ENCODE measurements at places on chromosomes 1 and 21.

DNA sequence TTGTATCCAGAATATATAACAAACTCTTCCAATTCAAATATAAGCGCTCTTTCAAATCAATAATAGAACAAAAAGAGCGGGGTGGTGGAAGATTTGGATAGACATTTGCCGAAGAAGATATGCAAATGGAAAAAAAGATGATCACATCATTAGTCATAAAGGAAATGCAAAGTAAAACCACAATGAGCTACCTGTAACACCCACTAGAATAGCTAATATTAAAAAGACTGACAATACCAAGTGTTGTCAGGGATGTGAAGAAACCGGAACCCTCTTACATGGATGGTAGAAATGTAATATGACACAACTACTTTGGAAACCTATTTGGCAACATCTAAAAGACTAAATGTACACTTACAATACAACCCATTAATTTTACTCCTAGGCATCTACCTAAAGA is 5.7 kb upstream of the TRAF5 start:
- H3K36me3 ChIP-seq: peaks cover 3% of the 10 kb centered on the region
- H3K27ac ChIP-seq: no peak overlapping the region
- no peak overlapping the region for H3K4me3 ChIP-seq
- DNase-seq: no peak
- H3K27me3 ChIP-seq: no peaks in the 10 kb centered on the region
- peaks cover 7% of the 10 kb centered on the region for H3K4me1 ChIP-seq

DNA sequence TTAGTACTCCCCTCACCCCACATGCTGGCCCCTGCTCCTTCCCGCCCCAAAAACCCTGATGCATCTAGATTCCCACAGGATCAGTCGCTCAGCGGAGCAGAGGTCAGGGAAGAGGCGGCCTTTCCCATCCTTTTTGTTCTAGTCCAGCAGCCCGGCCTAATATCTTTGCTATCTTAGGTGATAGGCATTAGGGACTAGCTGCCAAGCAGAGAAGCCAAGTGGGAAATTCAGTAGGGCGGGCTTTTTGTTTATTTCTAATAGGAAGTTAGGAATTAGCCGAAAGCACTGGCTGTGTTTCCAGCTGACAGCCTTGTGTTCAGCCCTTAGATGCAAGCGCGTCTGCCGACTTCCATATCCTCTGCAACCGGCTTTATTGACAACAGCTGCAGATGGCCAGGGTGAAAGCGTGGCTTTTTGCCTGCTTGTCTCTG is 59.0 kb upstream of the BCAR3 start:
- H3K4me3 ChIP-seq: no peak overlapping the region
- no peaks in the 10 kb centered on the region for H3K27me3 ChIP-seq
- peaks cover 3% of the 10 kb centered on the region for H3K36me3 ChIP-seq
- no peaks in the 10 kb centered on the region for H3K4me1 ChIP-seq
- H3K27ac ChIP-seq: no peak overlapping the region

- no peak overlapping the region for H3K4me3 ChIP-seq
- H3K27ac ChIP-seq: no peak overlapping the region
- peaks cover 2% of the 10 kb centered on the region for H3K36me3 ChIP-seq
Observed at GRCh38 chr1:204972426-204972825, 70.6 kb upstream of the CNTN2 start.

- H3K36me3 ChIP-seq: peaks cover 8% of the 10 kb centered on the region
- no peak for DNase-seq
- peaks cover 19% of the 10 kb centered on the region for H3K27me3 ChIP-seq
- H3K27ac ChIP-seq: peak overlapping the region; percentile 76
Observed at GRCh38 chr21:45972716-45973474, 8.7 kb upstream of the COL6A1 start.

DNA sequence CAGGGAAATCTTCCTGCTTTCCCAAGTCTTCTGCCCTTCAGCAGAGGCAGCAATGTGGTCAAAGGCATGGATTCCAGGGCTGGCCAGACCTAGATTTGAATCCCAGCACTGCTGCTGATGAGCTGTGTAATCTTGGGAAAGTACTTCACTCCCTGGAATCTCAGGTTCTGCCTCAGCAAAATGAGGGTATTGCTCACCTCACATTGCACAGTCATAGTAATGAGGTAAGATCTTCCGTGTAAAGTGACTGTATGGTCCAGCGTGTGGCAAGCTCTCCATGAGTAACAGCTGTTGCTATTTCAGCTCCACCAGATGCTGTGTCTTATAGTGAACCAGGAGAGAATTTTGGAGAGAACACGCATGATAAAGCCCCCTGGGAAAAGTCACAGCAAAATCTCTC is 56.1 kb upstream of the F3 start:
- no peak overlapping the region for H3K4me3 ChIP-seq
- H3K4me1 ChIP-seq: peaks cover 12% of the 10 kb centered on the region
- no peaks in the 10 kb centered on the region for H3K36me3 ChIP-seq

GRCh38 chr1:59156051-59156450 is 140.8 kb upstream of the FGGY start:
- DNase-seq: no peak
- H3K36me3 ChIP-seq: no peaks in the 10 kb centered on the region
- H3K27ac ChIP-seq: no peak overlapping the region
- H3K4me3 ChIP-seq: no peak overlapping the region
- H3K27me3 ChIP-seq: no peaks in the 10 kb centered on the region

DNA sequence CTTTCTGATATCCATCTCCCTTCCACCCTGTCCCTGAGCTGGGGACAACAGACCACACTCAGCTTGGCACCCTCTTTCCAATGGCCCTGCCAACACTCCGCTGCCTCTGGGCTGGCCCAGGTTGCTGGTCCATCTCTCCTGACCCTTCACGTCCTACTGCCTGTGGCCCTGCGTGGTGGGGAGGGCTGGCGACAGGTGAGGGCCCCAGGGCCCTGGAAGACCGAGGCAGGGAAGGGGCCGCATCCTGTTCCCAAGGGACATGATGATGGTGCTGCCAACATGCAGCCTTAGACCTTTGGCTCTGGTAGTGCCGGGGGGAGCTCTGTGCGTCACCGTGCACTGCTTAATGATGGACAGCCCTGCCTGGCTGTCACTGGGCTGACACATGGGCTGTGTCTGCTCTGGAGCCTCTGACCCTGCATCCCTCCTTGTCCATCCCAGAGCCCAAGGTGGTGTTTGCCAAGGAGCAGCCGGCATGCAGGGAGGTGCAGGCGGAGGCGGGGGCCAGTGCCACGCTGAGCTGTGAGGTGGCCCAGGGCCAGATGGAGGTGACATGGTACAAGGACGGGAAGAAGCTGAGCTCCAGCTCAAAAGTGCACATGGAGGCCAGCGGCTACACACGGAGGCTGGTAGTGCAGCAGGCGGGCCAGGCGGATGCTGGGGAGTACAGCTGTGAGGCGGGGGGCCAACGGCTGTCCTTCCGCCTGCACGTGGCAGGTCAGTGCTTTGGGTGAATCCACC is 65.2 kb downstream of the OBSCN start:
- DNase-seq: no peak
- peak overlapping the region; percentile 39 for H3K27ac ChIP-seq
- no peak overlapping the region for H3K4me3 ChIP-seq

- no peak for DNase-seq
- no peaks in the 10 kb centered on the region for H3K27me3 ChIP-seq
- H3K27ac ChIP-seq: no peak overlapping the region
- H3K4me1 ChIP-seq: no peaks in the 10 kb centered on the region
Observed at GRCh38 chr21:35090403-35090802, 41.3 kb upstream of the RUNX1 start.

DNA sequence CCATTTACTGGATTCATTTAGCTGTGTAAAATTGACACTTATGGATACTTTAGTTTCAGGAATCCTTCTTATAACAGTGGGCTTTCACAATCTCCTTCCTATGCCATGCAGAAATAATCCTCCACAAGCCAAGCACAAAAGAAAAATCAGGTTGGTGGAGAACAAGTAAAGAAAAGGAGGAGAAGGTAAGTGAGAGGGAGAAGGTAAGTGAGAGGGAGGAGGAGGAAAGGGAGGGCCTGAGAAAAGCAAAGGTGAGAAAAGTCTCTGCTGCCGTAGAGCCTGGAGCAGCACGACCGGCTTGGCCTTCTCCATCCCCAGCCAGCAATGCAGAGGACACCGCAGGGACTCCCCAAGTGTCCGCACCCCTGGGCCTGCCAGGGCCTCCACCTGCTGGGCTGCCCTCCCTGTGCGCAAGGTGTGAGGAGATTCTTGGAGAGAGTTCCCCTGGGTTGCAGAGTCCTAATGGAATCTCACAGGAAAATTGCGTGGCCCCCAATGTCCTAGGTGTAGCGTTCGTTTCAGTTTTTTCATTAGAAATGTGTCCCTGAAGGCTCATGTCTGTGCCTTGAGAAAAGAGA is 39.0 kb downstream of the PRMT2 start:
- no peak overlapping the region for H3K27ac ChIP-seq
- no peak overlapping the region for H3K4me3 ChIP-seq
- no peaks in the 10 kb centered on the region for H3K36me3 ChIP-seq
- H3K4me1 ChIP-seq: no peaks in the 10 kb centered on the region

DNA sequence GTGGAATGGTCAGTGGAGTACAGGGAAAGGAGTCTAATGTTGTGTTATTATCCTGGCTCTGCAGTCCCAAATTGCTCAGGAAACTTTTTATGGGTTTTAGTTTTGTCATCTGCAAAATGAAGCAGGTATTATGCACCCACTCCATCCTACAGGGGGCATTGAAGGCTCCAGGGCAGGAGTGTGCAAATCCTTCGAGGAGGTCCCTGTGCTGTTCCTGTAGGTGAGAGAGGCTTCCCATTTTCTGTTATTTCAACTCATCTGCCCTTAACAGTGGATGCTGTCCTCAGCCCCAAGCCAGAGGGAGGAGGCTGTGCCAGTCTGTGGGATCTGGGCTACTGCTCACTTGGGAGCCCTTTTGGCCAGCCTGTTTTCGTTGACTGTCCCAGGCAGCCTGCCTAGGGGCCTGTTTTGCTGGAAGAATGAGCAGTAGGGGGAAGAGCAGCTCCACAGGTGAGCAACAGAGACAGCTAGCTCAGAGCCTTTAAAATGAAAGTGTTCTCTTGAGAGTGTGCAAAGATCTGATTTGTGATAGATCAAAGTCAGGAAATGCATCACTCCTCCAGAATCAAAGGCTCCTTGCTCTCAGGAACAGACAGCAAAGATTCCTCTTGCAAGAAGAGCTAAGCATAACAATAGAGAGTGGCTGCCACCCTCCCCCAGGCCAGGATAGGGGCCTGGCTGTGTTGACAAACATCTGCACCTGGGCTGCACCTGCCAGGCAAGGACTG is 317.6 kb upstream of the PROX1 start:
- no peaks in the 10 kb centered on the region for H3K36me3 ChIP-seq
- H3K27ac ChIP-seq: no peak overlapping the region
- no peak for DNase-seq
- H3K4me1 ChIP-seq: no peaks in the 10 kb centered on the region

GRCh38 chr21:34635307-34635706 is 20.4 kb upstream of the RCAN1 start:
- H3K4me3 ChIP-seq: no peak overlapping the region
- peaks cover 2% of the 10 kb centered on the region for H3K36me3 ChIP-seq
- H3K4me1 ChIP-seq: peaks cover 7% of the 10 kb centered on the region
- H3K27me3 ChIP-seq: peaks cover 19% of the 10 kb centered on the region
- no peak overlapping the region for H3K27ac ChIP-seq

- H3K4me1 ChIP-seq: no peaks in the 10 kb centered on the region
- DNase-seq: no peak
- no peaks in the 10 kb centered on the region for H3K36me3 ChIP-seq
- H3K4me3 ChIP-seq: no peak overlapping the region
Observed at GRCh38 chr21:46307625-46308024, 16.0 kb downstream of the C21orf58 start.

- no peak overlapping the region for H3K27ac ChIP-seq
- H3K4me3 ChIP-seq: no peak overlapping the region
- no peaks in the 10 kb centered on the region for H3K36me3 ChIP-seq
- peaks cover 7% of the 10 kb centered on the region for H3K4me1 ChIP-seq
- H3K27me3 ChIP-seq: peaks cover 9% of the 10 kb centered on the region
- DNase-seq: no peak
Observed at GRCh38 chr1:10788592-10789006, 7.8 kb downstream of the CASZ1 start.

DNA sequence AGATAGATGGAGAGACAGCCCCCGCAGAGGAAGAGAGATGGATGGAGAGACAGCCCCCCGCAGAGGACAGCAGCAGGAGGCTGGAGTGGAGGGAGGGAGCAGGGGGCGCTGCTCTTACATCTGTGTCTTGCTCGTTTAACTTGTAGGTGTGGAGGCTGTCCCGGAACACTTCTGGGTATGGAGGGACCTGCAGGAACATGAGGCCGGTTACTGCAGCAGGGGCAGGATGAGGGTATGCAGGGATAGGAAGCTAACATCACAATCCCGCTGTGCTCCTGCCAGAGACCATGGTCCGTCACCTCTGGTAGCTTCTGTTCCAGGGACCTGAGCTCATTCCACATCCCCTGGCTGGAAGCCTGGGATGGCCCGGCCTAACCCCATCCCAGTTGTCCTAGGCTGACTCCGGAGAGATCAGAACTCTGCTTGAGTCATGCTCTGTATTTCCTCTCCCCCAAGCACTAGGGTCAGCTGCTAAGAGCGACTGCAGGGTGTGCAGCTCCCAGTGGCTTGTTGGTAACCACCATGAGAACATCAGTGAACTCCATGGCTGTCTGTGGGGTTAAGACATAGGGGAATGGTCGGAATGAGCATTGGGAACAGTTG is 36.7 kb upstream of the GOLT1A start:
- DNase-seq: no peak
- H3K27ac ChIP-seq: no peak overlapping the region
- H3K36me3 ChIP-seq: no peaks in the 10 kb centered on the region
- peaks cover 3% of the 10 kb centered on the region for H3K4me1 ChIP-seq
- peaks cover 57% of the 10 kb centered on the region for H3K27me3 ChIP-seq
- no peak overlapping the region for H3K4me3 ChIP-seq

DNA sequence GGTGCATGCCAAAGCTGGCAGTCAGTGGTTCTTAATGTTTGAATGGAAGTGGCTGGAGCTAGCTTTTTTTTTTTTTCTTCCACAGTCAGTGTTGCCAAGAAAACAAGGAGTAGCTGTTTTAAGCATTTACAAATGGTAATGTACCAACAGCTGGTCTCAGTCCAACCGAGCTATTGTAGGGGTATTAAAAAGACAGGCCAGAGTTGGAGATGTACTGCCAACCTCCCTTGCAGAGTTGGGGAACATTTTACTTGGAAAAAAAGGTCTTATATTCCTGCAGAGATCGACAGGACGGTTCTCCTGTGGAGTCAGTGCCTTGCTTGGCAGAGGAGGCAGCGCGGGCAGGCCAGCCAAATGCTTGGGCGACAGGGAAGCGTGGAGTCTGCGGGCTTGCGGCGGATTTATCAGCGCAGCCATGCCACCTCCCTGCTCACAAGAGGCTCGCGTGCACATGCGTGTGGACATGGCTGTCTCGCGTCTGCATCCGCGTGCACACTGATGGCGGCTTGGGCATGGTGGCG is 338.1 kb downstream of the RPS6KC1 start:
- no peak overlapping the region for H3K27ac ChIP-seq
- H3K27me3 ChIP-seq: peaks cover 20% of the 10 kb centered on the region
- H3K4me3 ChIP-seq: no peak overlapping the region
- DNase-seq: no peak
- H3K36me3 ChIP-seq: no peaks in the 10 kb centered on the region

DNA sequence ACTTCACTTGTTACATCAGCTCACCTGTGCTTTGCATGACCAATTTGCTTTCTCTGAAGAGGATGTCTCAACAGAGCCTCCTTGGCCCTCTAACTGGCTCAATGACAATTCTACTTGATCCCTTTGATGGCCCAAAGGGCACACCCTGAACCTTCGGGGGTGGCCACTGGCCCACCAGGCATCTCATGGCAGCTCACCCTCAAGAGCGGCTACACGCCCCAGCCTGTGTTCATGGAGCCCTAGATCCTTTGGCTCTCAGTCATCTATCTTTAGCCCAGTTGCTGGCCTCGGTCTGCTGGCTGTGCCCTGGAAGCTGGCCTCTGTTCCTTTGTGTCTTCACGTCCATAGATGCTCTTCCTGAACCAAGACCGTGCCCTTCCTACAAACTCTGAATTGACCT is 476.7 kb downstream of the NPHP4 start:
- H3K4me3 ChIP-seq: no peak overlapping the region
- no peaks in the 10 kb centered on the region for H3K36me3 ChIP-seq
- no peaks in the 10 kb centered on the region for H3K4me1 ChIP-seq
- no peak for DNase-seq

All from central memory CD8-positive, alpha-beta T cell (primary cell).